ENCODE measurements at places on chromosomes 7 and 10.

- DNase-seq, result no peak
Observed at GRCh38 chr10:10164848-10165247, 852.8 kb upstream of the CELF2 start.

DNA sequence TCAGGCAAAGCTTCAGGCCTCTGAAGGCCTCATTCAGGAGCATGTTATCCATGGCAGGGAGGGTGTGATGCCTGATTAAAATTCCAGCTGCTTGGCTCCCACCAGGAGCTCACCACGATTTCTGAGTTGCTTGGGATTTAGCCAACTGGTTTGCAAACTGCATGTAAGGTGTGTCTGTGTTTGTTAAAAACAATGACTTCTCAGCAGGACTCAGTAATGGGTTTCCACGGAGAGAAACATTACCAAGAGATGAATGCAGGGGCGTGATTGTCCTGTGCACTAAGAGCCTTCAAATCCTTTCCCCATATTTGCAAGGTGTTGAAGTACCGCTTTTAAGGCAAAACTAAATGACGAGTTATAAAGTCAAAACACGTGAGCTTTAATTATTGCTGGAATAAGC, 88.8 kb upstream of the BTBD16 start:
- DNase-seq, result peak; percentile 92

DNA sequence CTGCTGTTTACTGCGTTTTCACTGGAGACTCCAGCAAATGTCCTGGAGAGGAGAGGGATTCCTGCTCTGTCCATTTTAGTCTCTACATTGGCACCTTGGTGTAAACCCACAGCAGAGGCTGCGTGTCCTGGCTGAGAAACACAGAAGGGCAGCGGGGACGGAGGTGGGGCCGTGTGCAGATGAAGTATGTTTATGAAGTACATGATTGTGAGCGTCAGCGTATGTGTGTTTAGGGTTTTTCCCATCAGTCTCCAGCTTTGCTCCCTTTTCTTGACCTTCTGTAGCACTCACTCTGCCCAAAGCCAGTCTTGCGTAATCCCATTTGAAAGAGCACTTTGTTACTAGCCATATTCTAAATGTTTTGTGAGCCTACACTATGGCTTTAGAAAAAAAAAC, 750.7 kb upstream of the SORCS1 start:
- DNase-seq, result no peak

GRCh38 chr10:68792115-68792514, 35.2 kb upstream of the STOX1 start:
- no peak for DNase-seq

GRCh38 chr7:4144811-4145510, 537.1 kb upstream of the FOXK1 start:
- DNase-seq, result no peak

GRCh38 chr10:117320050-117320665, 55.1 kb downstream of the PDZD8 start:
- no peak for DNase-seq

DNA sequence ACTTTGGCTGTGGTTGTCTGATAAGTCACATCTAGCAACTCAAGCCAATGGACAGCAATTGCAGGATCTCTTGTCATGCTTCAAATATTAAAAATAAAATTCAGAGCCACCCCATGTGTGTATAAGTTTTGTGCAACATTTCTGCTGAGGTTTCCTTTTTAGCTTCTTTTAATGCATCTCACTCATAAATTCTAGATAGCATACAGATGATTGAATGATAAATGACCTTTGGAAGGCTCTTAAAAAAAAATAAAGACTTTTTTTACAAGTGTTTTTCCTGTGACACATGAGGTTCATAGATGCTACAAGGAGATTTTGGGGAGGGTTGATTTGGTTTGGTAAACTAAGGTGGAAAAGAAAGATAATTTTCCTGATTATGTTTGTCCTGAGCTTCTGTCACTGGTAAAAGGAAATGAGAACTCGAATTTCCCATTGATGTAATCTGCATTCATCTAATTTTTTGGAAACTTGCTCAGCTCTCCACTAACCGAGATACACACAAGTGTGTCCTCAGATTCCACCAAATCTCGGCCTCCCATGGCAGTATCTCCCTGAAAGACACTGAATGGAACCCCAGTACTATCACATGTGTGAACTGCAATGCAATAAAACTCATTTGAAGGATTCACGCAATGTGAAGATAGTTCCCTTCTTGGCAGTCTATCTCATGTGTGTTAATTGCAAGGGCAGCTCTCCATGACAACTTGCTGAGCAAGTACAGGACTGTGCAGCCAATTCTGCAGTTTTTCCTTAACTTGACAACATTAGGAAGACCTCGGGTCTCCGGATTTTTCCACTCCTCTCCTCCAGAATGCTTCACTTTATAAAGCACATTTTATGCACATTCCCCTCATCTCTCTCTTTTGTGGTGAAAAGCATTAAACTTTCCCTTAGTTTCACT, 185.4 kb upstream of the PFKP start:
- DNase-seq, result no peak

DNA sequence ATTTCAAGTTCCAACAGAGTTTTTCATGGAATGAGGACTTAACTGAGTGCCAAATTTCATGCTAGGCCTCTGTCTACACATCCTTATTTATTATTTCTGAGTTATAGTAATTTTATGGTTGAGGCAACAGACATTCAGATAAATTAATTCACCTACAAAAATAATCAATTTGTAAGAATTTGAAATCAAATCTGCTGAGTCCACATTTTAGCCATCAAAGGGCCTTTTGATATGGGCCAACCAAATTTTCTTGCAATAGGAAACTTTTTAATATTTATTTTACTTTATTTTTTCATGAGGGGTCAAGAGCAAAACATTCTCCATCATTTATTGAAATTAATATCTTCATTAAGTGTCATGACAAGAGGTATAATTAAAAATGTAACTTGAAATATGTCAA, 875.5 kb downstream of the NRG3 start:
- DNase-seq, result no peak

GRCh38 chr10:69810097-69810496, 8.4 kb downstream of the COL13A1 start:
- no peak for DNase-seq

- no peak for DNase-seq
Observed at GRCh38 chr7:5215313-5215712, 25.3 kb downstream of the WIPI2 start.

DNA sequence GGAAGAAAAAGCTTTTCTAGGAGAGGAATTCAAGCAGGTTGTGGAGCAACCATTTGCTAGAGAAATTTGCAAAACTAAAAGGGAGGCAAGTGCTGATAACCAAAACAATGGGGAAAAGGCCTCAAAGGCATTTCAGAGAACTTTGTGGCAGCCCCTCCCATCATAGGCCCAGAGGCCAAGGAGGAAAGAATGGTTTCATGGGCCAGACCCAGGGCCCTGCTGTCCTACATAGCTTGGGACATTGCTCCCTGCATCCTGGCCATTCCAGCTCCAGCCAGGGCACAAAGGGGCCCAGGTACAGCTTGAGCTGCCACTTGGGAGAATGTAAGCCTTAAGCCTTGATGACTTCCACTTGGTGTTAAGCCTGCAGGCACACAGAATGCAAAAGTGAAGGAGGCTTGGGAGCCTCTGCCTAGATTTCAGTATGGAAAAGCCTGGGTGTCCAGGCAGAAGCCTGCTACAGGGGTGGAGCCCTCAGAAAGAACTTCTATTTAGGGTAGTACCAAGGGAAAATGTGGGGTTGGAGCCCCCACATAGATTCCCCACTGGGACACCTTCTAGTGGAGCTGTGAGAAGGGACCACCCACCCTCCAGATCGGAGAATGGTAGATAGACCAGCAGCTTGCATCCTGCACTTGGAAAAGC, 91.2 kb downstream of the RALA start:
- no peak for DNase-seq
